ENCODE measurements at places on chromosomes 12 and 14.

DNA sequence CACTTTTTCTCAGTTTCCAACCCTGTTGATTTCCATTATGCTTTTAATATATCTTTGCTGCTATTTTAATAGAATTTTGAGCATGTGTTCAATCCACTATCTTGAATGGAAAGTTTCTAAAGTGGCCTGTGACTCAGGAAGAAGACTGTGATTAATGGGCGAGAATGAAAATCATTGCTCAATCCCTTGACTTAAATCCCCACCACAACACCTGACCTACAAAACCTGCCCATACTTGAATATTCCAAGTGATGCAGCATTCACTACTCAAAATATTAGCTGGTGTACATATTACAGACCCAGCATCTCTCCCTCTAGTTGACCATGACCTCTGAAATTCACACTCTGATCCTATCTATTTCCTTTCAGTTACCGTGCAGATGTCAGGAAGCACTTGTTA, 1.3 kb upstream of the OAS3 start:
- no peak for DNase-seq

DNA sequence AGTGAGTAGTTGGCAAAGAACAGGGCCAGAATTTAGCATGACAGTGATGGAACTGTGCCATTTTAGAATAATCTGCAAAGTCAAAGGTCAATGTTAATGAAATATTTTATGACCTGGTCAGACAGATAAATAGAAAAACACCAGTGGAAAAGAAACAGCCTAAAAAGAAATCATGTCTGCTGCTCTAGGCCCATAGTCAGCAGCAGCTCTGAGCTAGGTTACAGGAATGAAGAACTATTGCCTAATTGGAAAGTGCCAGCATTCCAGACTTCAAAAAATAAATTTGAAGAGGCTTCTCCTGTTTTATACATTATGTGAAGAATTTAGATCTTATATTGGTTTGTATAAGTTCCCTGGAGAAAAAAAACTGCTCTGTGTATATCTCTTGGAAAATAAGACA, 9.8 kb downstream of the NPC2 start:
- no peak for DNase-seq

GRCh38 chr12:12880537-12880936, 10.8 kb upstream of the GPRC5A start:
- no peak for DNase-seq

GRCh38 chr14:99995700-99996356, 69.4 kb upstream of the EVL start:
- DNase-seq = peak; percentile 56

GRCh38 chr14:68015356-68016254, 196.0 kb downstream of the RAD51B start:
- DNase-seq = no peak

DNA sequence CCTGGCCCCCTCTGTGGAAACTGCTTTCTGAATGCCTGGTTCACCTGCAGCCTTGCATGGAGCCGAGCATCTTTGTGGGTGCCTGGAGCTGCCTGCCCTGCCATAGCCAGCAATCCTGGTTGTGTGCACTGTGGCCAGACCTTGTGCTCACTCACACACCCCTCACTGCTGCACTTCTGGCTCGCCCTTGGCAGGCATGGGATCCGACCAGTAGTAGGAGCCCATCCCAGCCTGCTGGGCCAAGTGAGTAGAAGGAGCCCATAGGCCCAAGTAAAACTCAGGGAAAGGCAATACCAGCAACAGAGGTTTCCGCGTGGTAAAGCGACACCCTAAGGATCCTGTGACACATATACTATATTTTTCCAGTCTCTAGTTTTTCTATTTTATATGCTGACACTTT, 270.0 kb upstream of the NAV3 start:
- DNase-seq = no peak

- no peak for DNase-seq
These were observed 83.2 kb downstream of the SLC38A6 start for GRCh38 chr14:61064210-61064609.

GRCh38 chr12:76143343-76144244, 59.1 kb upstream of the NAP1L1 start:
- no peak for DNase-seq

GRCh38 chr12:93170928-93171327, 206.8 kb upstream of the NUDT4 start:
- no peak for DNase-seq

- DNase-seq = no peak
These were observed 79.9 kb downstream of the GCH1 start for GRCh38 chr14:54822685-54823084.

DNA sequence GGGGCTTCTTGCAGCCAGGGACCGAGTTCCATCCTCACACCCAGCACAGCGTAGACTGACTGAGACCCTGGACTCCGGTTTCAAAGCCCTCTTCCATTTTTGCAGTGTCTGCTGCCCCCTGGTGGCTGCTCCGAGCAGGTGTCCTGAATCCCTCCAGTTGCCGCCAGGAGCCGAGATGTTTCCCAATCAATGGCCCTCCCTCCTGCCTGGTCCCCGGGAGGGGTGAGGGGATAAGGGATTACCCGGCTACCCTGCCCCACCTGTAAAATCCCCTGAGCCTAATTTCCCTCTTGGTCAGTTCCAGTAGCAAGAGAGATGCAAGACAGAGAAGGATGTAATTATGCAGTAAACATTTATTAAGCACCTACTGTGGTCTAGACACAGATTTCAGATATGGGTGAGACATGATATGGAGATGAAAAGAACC, 55.0 kb downstream of the PHETA1 start:
- peak; percentile 48 for DNase-seq

GRCh38 chr12:15186597-15186996, 34.6 kb downstream of the RERG start:
- DNase-seq = no peak

GRCh38 chr12:115201966-115202365, 518.0 kb upstream of the TBX3 start:
- DNase-seq = no peak

DNA sequence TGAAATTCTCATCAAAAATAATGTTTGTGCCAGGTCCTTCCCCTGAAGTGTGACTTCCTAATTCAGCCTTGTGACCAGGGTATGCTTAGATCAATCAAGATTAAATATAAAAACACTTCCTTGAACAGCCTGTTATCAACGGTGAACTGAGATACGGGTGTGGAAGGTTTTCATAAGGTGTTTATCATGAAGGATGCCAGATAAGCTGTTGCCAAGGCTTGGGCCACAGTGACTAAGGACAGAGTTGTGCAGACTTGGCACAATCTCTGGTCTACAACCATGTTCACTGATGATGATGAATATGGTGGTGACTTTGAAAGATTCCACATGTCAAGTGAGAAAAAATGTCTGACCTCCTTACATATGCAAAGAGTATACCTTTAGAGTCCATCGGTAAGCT, 51.3 kb upstream of the LIN7A start:
- no peak for DNase-seq

DNA sequence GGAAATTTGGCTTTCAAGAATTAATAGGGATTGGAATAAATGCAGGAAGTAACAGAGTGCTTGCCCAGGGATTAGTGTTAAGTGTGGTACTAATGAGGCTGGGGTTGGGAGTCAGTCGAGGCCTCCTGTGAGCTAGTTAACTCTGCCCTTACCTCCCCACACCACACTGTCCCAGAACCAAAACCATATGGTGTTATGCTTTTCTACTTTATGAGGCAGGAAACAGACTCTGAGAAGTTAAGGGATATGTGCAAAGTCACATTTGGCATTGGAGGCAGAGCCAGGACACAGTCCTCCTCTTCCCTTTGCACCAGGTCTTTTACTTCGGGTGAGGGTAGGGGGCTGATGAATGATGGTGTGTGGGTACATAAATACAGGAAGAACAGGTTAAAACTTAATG, 41.9 kb downstream of the PELI2 start:
- no peak for DNase-seq

GRCh38 chr14:86020841-86021240, 490.9 kb downstream of the FLRT2 start:
- DNase-seq = no peak

GRCh38 chr14:79690960-79691359, 520.3 kb downstream of the DIO2 start:
- no peak for DNase-seq

DNA sequence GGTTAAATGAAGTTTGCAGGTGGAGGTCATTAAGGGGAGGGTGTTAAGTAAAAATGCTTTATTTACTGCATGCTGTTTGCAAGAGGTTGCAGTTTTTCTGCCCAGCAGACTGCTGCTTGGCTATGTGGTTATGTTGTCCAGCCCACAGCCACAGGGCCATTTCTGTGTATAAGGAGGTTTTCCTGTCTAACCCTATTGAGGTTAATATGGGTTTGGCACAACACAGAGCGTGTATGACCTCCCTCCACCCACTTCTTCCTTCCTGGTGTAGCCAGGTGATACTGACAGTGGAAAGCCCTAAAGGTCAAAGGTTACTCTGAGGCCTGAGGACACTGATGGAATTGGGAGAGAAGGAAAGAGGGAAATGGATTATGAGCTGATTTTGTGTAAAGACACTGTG, 253.7 kb upstream of the PWP1 start:
- no peak for DNase-seq

- DNase-seq = no peak
These were observed 83.8 kb upstream of the CLEC14A start for GRCh38 chr14:38339696-38340095.

DNA sequence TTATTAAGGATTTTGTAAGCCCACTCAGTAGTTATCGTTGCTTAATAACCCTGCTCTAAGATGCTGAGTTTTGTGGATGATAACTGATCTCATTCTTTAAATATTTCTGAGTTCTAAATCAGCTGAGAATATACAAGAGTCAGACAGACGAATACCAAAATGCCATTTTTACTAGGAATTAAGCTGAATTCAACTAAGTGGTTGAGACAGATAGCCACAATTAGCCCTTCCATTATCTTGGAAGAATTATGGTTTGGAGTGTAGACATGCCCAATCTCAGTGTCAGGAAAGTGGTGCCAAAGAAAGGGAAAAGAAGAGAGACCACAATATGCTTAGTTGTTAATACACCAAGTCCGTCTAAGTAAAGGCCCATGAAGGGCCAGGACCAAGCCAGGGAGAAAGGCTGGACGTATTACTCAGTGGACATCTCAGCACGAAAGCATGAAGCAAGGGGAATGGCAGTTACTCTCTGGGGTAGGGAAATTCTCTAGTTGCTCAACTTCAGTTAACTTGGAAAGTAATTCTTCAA, 58.6 kb downstream of the KCNA5 start:
- no peak for DNase-seq

DNA sequence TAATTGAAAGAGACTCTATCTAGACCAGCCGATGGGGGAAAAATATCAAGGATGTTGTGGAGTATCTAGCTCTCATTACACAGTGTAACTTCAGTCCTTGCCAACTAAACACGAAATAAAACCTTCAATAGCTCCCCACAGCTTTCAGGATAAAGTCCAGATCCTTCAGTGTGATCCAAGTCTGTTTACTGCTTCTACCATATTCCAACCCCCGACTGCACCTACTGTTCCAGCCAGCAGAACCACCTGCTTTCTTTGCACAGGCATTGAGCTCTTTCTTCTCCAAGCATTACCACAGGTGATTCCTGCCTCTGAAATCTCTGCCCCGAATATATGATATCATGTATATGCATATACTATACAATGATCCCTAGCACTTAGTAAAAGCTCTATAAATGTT, 2.2 kb upstream of the LRRC23 start:
- no peak for DNase-seq

GRCh38 chr12:53618275-53618674, 7.9 kb downstream of the ATF7 start:
- no peak for DNase-seq

- DNase-seq = no peak
These were observed 304.4 kb downstream of the TMEM132D start for GRCh38 chr12:129599406-129599805.

GRCh38 chr12:16606201-16606849, 363 bp upstream of the LMO3 start:
- DNase-seq = peak; percentile 79

GRCh38 chr12:121222847-121223246, 12.9 kb downstream of the P2RX4 start:
- DNase-seq = no peak

- DNase-seq = no peak
These were observed 271.0 kb downstream of the ERC1 start for GRCh38 chr12:1262011-1262410.

DNA sequence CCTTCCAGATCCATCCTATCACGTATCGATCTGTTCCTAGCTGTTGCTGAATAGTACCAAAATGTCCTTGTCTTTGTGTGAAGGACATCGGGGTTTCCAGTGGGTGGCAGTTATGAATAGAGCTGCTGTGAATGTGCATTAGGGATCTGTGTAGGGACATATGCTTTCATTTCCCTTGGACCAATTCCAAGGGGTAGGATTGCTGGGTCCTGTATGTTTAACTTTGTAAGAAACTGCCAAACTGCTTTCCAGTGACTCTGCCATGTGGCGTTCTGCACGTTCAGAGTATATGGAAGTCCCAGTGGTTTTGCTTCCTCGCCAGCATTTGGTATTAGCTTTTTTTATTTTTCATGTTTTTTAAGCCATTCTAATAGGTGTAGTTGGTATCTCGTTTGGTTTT, 28.6 kb downstream of the PACS2 start:
- no peak for DNase-seq

DNA sequence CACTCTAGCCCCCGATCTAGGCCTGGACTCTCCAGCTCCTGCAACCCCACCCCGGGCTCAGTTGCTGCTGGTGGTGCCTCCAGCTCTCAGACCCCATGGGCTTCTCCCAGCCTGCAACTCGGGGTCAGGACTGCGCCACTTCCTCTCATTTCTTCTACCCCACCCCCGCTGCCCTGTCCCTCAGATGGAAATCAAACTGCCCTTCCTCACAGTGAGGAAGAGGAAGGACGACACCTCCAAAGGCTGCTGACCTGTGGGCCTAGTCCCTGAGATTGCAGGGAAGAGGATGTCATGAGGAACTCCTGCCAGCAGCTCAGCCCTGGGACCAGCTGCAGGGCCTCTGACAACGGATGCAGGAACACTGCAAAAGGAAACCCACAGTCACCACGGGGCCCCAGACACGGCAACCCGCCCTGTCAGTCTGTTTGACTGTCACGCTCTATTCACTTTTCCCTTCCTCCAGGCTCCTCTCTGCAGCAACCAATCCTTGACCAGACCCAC, 29.3 kb upstream of the PNMA1 start:
- DNase-seq = no peak

GRCh38 chr12:111209811-111210210, 159.1 kb downstream of the PHETA1 start:
- no peak for DNase-seq

DNA sequence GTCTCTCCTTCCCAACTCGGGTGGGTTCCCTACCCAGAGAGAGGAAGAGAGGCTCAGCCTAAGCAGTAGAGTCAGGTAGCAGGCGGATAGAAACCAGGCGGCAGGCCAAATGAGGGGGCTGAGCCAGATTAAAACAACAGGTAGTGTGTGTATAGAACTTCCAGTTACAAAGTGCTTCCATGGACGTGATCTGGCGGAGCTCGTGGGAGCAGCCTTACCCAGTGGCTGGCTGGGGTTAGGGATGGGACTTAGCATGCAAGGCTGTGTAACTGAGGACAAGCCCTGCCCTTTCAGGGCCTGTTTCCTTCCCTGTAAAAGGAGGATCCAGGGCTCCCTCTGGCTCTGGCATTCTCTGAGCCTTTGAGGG, 8.3 kb downstream of the KRT80 start:
- DNase-seq = no peak

All from putamen (tissue), 1 donor.